Fibroblast of mammary gland (primary cell): ENCODE measurements at places on chromosomes 3 and 15.

GRCh38 chr3:39748002-39748401, 61.4 kb upstream of the MYRIP start:
- DNase-seq: no peak

DNA sequence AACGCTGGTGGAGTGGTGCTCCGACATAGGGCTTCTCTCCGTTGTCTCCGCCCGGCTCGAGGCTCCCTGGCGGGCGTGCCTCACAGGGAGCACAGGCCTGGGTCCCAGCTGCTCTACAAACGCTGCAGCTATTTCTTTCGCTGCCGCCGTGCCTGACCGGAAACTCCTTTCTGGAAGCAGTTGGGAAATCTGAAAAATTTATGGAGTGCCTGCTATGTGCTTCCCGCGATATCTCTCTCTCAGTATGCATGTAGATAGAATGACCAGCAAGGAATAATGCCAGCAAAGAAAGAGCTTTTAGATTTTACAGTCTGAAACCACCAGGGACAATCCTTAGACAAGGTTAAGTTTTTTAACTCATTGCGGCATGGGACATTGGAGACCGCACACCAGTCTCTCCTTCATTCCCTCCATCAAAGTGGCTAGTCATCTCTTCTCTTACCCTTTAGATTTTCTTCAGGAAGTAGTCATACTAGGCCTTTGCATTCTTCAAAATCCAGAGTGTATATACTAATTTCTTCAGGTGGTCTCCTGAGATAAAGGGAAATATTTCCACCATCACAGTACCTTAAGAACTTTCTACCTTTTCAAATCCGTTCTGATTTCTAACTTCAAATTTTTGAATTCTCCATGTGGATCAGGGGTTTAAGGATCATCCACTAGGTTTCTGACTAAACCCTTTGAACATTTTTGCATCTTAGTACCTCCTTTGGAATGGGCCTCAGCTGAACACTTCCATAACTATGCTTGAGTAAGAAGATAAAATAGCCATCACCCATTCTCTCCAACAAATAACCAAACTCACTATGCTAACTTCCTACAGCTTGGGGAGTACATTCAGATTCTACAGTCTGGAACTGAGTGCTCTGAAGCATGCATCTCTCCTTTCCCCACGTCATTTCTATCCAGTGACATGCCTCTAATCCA, 1.1 kb upstream of the NPHP3 start:
- DNase-seq: no peak

- no peak for DNase-seq
Observed at GRCh38 chr3:89264037-89264560, 156.7 kb downstream of the EPHA3 start.

- DNase-seq: no peak
Observed at GRCh38 chr3:68135067-68135466, 480.7 kb upstream of the SUCLG2 start.
